ENCODE measurements at places on chromosomes 3 and 15. TPM values are rescaled to one million over a fixed set of nuclear protein-coding genes. Genes with fewer than 3 reads are reported as not detected.

DNA sequence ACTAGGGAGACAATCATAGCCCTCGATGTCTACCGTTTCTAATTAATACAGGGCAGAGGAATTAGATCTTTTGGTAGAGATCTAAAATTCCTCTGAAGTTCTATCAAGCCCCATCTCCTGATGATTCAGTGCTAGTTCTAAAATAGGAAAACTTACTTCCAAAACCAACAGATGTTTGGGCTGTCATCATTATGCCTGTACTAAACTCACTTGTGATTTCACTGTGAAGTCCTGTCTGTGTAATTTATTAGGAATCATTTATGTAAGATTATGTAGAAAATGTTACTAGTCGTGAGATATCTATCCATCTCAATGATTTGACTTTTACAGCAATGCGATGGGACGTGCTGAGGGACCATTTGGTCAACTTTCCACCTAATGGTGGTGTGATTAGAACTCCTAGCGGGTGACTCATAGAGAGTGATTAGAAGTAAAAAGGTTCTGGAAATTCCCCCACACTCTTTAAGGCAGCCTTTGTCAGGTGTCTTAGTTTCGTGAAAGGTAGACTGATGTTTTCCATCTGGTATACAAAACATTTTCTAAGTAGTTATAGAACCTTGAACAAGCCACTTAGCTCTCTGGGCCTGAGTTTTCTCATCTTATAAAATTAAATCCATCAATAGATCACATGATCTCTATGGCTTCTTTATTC lies 34.2 kb downstream of the LIPC start:
- no peaks in the 10 kb centered on the region for H3K27me3 ChIP-seq
- H3K27ac ChIP-seq = no peak overlapping the region
- H3K4me1 ChIP-seq = no peaks in the 10 kb centered on the region
- DNase-seq = no peak
- H3K4me3 ChIP-seq = no peak overlapping the region
- H3K36me3 ChIP-seq = no peaks in the 10 kb centered on the region

HES1 gene
- 43.1 TPM for total RNA-seq

- no peaks in the 10 kb centered on the region for H3K4me1 ChIP-seq
- no peak overlapping the region for H3K4me3 ChIP-seq
- no peak overlapping the region for H3K27ac ChIP-seq
- no peaks in the 10 kb centered on the region for H3K36me3 ChIP-seq
- DNase-seq = no peak
- H3K27me3 ChIP-seq = no peaks in the 10 kb centered on the region
Observed at GRCh38 chr3:17730318-17730967, 12.0 kb downstream of the TBC1D5 start.

GRCh38 chr3:98008855-98009254 lies 26.3 kb downstream of the GABRR3 start:
- peaks cover 13% of the 10 kb centered on the region for H3K4me1 ChIP-seq
- H3K36me3 ChIP-seq = no peaks in the 10 kb centered on the region
- no peak for DNase-seq
- no peak overlapping the region for H3K4me3 ChIP-seq

DNA sequence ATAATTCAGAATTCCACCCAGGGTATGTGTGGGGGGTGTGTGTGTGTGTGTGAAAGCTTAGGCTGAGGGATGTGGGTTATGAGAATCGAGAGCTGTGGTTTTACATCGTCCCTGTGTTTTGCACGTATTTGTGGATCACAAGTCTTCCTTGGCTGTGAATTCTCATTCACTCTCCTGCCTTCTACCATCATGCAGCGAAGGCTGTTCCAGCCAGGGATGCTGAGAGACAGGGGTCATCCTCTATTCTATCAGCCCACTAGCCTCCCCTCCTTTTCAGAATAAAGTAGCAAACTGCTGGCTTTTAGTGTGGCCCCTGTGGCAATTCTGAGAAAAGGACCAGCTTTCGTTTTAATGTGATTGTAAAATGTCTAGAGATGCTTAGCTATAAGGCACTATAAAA lies 460.6 kb upstream of the NR2F2 start:
- no peak for DNase-seq
- H3K4me1 ChIP-seq = no peaks in the 10 kb centered on the region
- H3K27me3 ChIP-seq = no peaks in the 10 kb centered on the region
- H3K4me3 ChIP-seq = no peak overlapping the region
- H3K36me3 ChIP-seq = no peaks in the 10 kb centered on the region

GRCh38 chr15:33724321-33725036 lies 243.8 kb upstream of the CHRM5 start:
- DNase-seq = no peak
- no peaks in the 10 kb centered on the region for H3K36me3 ChIP-seq
- H3K27ac ChIP-seq = no peak overlapping the region
- no peaks in the 10 kb centered on the region for H3K27me3 ChIP-seq
- no peaks in the 10 kb centered on the region for H3K4me1 ChIP-seq

DNA sequence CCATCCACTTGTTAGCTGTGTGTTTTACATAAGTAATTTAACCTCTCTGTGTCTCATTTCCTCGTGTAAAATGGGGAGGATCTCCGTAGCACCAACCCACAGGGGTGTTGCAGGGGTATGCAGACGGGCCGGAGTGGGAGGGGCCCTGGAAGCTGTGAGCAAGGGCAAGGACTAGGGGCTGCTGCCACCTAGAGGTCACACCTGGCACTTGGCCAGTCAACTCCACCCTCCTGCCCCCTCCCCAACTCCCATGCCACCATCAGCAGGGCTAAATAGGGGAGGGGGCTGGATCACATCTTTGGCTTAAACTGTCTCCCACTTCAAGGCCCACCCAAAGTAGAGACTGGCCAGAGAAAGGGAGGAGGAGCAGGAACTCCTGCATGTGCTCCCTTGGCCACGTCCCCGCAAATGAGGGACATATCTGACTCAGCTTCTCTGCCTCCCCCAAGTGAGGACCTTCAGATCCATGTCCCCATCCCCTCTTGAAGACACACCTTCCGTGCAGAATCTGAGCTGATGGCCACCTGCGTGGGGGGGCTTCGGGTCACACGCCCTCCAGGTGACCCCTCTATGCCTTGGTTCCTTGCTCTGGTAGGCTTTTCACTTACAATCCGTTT lies 2.6 kb downstream of the CCDC9B start:
- H3K4me3 ChIP-seq = no peak overlapping the region
- no peaks in the 10 kb centered on the region for H3K36me3 ChIP-seq
- peak overlapping the region; percentile 72 for H3K27ac ChIP-seq
- no peaks in the 10 kb centered on the region for H3K27me3 ChIP-seq
- peak; percentile 63 for DNase-seq

DNA sequence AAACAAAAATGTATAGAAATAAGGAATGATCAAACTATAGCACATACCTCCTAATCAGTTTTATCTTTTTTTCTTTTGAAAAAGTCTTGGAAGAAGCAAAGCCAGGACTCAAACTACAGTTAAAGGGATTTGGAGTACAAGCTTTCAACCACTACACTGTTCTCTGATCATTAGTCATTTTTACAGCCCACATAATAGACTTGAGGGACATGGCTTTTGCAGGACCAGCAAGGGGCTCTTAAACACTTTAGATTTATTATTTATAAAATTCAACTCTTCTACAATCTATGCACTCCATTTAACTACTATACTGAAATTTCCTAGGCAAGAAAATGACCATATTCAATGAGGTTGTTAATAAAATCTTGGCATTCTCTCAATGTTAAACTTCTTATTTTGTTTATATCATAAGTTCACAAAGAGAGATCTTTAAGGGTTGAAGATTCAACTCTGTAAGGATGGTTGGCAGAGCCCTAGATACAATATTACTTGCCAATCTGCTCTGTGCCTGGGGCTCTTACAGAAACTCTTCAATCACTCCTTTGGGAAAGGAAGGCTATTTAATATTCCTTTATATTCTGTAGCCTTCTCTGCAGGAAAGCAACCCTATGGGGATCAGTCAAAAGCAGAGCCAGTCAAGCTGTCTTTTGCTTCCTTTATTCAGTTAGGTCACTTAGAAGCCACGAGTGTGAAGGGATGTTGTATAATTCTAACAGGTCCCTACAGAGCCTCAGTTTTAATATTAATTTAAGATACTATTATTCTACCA lies 557.7 kb upstream of the SGO1 start:
- H3K4me1 ChIP-seq = peaks cover 5% of the 10 kb centered on the region
- no peak for DNase-seq
- H3K4me3 ChIP-seq = no peak overlapping the region
- no peaks in the 10 kb centered on the region for H3K36me3 ChIP-seq
- H3K27ac ChIP-seq = no peak overlapping the region

GRCh38 chr3:52407779-52408178 lies 37.1 kb downstream of the SEMA3G start:
- peaks cover 28% of the 10 kb centered on the region for H3K4me1 ChIP-seq
- no peak overlapping the region for H3K27ac ChIP-seq
- H3K27me3 ChIP-seq = no peaks in the 10 kb centered on the region
- H3K4me3 ChIP-seq = no peak overlapping the region

DNA sequence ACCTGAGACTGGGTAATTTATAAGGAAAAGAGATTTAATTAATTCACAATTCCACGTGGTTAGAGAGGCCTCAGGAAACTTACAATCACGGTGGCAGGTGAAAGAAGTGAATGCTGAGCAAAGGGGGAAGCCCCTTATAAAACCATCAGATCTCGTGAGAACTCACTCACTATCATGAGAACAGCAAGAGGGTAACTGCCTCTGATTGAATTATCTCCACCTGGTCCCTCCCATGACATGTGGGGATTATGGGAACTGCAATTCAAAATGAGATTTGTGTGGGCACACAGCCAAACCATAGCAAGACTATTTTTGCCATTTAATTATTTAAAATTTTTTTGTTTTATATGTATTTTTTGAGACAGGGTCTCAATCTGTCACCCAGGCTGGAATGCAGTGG lies 27.0 kb upstream of the KCTD6 start:
- no peaks in the 10 kb centered on the region for H3K4me1 ChIP-seq
- H3K4me3 ChIP-seq = no peak overlapping the region
- no peak for DNase-seq
- no peaks in the 10 kb centered on the region for H3K27me3 ChIP-seq

DNA sequence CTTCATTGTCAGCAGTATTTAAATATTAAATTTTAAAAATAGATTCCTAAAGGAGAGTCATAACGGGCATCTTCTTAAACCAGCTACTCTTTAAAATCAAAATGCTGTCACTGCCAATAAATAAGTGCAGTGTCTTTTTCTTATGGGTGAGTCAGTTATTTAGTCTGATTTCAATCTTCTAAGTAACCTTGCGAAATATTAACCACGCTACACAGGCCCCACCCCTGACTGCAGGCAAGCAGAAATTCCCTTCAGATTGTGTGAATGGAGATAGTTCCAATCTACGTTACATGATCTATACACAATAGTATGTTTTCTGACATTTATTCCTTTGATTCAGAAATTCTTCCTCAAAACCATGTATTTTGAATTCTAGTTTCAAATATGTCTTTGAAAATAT lies 141.5 kb downstream of the GADL1 start:
- no peaks in the 10 kb centered on the region for H3K36me3 ChIP-seq
- no peak overlapping the region for H3K4me3 ChIP-seq
- H3K27ac ChIP-seq = no peak overlapping the region
- H3K4me1 ChIP-seq = no peaks in the 10 kb centered on the region

CLK3 gene
- 42.2 TPM for total RNA-seq

OXNAD1 gene
- total RNA-seq = 6.7 TPM

DNA sequence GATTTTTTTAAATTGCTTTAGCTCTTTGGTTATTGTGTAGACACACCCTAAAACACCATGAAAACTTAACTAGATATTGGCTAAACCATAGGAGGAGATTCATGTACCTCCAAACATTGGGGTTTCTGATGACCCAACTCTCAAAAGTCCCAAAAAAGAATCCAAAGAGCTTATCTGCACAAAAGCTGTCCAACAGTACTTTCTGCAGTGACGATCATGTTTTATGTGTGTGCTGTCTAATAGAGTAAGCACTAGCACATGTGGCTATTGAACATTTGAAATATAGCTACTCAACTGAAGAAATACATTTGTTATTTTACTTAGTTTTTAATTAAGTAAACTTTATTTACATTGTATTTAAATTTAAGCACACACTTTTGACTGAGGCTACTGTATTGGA lies 818.2 kb upstream of the LMCD1 start:
- H3K27me3 ChIP-seq = no peaks in the 10 kb centered on the region
- DNase-seq = no peak
- no peaks in the 10 kb centered on the region for H3K4me1 ChIP-seq
- H3K4me3 ChIP-seq = no peak overlapping the region
- H3K36me3 ChIP-seq = no peaks in the 10 kb centered on the region

DNA sequence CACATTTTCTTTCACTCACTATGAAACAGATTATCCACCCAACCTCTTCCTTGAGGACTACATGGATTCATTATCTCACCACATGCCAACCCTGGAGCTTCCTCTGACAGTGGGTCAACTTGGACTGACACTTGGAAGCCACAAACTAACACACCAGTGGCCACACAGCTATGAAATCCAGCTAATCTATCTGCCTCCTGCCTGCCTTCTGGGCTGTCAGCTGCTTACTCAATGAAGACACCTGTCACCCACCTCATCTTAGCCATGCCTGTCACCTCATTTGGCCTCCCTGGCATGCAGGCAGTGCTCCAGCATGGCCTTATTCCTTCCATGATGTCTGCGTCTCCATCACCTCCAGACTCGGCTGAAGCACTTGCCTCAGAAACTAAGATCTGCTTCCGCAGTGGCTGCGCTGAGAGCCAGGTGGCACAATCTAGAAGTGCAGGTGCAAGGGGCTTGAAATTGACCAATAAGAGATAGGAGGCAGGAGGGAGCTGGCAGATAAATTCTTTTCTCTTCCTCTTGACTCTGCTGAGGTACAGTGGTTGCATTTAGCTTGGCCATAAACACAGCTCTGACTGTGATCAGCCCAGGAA lies 105.2 kb upstream of the RNF7 start:
- no peak overlapping the region for H3K27ac ChIP-seq
- no peak for DNase-seq
- no peaks in the 10 kb centered on the region for H3K36me3 ChIP-seq

- DNase-seq = no peak
- peaks cover 3% of the 10 kb centered on the region for H3K4me1 ChIP-seq
- no peaks in the 10 kb centered on the region for H3K36me3 ChIP-seq
- no peak overlapping the region for H3K4me3 ChIP-seq
- H3K27me3 ChIP-seq = no peaks in the 10 kb centered on the region
Observed at GRCh38 chr3:120436523-120437050, 14.2 kb downstream of the FSTL1 start.

- DNase-seq = no peak
- H3K27ac ChIP-seq = no peak overlapping the region
- no peak overlapping the region for H3K4me3 ChIP-seq
- peaks cover 5% of the 10 kb centered on the region for H3K4me1 ChIP-seq
- no peaks in the 10 kb centered on the region for H3K27me3 ChIP-seq
- H3K36me3 ChIP-seq = no peaks in the 10 kb centered on the region
Observed at GRCh38 chr3:119530456-119530855, 29.0 kb downstream of the CD80 start.

DNA sequence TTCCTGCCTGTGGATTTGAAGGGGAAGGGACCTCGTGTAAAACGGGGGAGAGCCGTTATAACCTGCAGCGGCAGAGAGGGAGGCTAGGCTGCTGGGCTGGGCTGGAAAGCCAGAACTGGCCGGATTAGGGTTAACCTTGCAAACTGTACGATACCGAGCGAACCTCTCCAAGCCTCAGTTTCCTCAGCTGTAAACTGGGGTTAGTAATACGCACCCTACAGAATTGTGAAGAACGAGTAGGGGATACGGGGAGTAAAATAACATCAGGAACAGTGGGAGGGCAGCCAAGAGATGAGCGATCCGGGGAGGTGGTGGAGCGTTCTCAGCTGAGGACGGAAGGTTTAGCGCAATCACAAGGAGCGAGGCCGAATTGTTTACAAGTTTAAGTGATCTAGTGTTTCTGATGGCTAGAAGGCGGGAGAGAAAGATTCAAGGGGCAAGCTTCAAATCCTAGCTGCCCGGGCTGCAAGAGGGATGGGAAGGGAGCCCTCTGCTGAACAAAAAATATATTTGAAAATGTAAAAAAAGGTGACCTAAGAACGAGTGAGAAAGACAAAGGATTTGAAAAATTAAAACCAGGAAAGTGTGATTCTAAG lies 768 bp upstream of the SEMA5B start:
- no peaks in the 10 kb centered on the region for H3K27me3 ChIP-seq
- H3K4me1 ChIP-seq = peaks cover 14% of the 10 kb centered on the region
- H3K27ac ChIP-seq = no peak overlapping the region

All from pancreas (tissue), 10 donors.